ENCODE measurements at places on chromosomes 4 and X.

DNA sequence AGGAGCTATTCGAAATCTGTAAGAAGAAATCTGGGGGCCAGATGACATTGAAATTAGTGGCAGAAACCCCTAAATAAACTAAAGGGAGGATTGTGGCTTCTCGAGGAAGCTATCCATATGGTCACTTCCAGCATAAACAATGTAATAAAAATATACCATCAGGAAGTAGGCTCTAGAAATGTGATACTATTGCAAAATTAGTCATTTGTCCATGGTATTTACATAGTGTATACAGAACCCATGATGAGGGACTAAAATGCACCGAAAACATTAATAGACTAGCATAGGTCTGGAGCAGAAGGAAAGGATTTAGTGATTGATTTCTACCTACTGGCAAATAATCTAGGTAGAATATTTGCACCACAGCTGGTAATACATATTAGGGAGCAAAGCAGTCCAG, 1344.0 kb downstream of the FSTL5 start:
- DNase-seq, result no peak

DNA sequence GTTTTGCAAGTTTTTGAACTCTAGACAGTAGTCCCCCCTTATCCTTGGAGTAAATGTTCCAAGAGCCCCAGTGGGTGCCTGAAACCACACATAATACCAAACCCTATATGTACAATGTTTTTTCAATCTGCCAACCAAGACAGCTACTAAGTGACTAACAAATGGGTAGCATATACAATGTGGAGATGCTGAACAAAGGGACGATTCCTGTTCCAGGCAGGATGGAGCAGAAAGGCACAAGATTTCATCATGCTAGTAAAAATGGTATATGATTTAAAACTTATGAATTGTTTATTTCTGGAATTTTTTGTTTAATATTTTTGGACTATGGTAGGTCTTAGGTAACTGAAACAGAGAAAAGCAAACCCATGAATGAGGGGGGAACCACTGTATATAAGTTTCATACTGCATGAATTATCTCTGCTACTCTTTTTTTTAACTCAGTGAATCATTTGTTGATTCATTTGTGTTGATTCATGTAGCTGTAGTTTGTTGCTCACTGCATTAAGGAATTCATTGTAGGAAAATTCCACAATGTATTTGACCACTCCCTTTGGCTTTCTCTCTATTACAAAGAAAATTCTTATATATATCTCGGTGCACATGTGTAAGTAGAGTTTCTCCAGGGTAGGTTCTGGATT, 21.9 kb upstream of the ANXA3 start:
- no peak for DNase-seq

- DNase-seq, result no peak
Observed at GRCh38 chrX:46860557-46860956, 23.7 kb downstream of the RP2 start.

- no peak for DNase-seq
Observed at GRCh38 chr4:20805716-20806115, 105.5 kb downstream of the PACRGL start.

GRCh38 chr4:140807491-140808252, 51.5 kb upstream of the TBC1D9 start:
- no peak for DNase-seq

- no peak for DNase-seq
Observed at GRCh38 chrX:48558271-48558670, 16.0 kb upstream of the RBM3 start.

GRCh38 chrX:119266364-119266995, 30.4 kb downstream of the PGRMC1 start:
- DNase-seq, result peak; percentile 11

GRCh38 chr4:188168726-188169373, 29.6 kb downstream of the TRIML1 start:
- DNase-seq, result no peak

DNA sequence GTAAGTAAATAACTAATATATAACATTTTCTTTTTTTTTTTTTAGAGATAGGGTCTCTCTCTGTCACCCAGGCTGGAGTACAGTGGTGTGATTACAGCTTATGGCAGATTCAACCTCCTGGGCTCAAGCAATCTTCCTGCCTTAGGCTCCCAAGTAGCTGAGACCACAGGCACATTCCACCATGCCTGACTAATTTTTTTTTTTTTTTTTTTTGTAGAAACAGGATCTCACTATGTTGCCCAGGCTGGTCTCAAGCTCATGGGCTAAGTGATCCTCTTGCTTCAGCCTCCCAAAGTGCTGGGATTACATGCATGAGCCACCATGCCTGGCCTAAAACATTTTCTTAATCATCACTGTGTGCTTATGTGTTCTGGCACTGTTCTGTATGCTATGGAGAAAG, 32.8 kb downstream of the MGARP start:
- DNase-seq, result no peak

- no peak for DNase-seq
Observed at GRCh38 chr4:149398993-149399392, 416.6 kb downstream of the IQCM start.

DNA sequence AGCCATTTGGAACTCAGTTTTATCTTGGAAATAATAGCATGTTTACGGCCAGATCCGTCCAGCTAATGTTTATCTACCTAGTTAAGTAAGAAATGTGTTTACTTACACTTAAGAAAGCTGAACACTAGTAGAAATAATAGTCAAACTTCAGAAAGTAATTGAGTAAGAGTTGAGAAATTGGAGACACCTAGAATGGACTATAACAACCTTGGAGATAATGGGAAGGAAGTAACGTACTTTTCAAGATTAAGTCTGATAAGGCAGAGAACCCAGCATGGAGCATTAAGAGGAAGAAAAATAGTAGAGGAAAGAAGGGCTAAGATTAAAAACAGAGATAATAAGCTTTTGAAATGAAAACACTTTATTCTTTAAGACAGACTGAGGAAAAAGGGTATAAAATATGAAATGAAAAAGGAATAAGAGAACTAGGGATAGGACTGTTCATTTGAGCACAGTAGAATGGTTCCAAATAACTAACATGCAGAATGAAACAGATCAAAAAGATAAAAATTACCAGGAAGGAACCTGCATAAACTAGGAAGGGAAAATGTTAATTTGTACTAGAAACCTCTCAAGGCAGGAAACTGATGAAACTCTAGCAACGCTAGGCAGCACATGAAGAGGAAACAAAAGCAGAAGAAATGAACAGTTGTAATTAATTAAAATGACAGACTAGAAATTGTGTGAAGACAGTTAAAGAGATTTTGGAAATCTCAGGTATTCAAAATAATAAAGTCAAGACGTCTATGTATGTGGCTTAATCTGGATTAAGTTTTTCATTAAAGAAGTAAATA, 71.7 kb downstream of the FBXW7 start:
- DNase-seq, result no peak

DNA sequence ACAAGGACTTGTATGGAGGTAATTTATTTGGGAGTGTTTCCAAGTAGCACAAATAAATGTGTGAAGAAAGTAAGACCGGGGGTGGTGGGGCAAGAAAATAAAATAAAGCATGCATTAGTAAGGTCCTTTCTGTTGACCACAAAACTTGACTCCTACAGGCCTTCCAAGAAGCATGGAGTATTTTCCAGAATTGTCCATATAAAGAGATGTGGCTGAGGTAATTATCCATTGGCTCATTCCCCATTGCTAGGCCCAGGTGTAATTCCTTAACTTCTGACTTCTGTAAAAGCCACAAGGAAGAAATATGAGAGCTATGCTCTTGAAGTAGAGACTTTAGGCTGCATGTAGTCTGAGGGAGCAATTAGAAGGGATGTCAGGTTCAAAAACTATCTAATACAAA, 430.5 kb upstream of the PABPC4L start:
- DNase-seq, result no peak

DNA sequence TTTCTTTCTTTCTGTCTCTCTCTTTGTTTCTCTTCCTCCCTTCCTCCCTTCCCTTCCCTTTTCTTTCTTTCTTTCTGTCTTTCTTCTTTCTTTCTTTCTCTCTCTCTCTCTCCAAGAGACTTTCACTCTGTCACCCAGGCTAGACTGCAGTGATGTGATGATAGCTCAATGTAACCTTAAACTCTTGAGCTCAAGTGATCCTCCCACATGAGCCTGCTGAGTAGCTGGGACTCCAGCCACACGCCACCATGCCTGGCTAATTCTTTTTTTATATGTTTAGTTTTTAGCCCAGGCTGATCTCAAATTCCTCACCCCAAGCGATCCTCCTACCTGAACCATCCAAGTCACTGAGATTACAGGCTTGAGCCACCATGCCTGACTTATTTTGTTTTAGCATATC, 64.3 kb upstream of the EMCN start:
- DNase-seq, result no peak

- peak; percentile 11 for DNase-seq
Observed at GRCh38 chr4:54144661-54145171, 44.8 kb downstream of the GSX2 start.

DNA sequence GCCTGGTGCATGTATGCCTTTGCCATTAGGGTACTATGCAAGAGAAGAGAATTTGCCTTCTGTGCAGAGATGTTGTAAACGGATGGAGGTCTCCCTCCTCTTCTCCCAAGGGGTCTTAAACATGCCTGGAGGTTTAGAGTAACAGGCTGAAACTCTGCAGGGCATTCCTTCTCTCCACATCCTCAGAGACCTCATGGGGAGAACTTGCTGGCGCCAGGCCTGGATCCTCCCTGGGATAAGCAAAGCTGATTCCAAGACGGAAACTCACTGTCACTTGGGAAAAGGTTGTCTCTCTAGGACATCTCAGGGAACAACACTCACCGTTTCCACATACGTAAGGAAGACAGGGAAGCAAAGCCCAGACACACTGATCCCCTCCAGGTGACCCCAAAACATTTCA, 76.9 kb upstream of the GPM6B start:
- no peak for DNase-seq

GRCh38 chrX:13131396-13132137, 87.1 kb upstream of the FAM9C start:
- no peak for DNase-seq

GRCh38 chr4:186765138-186765537, 41.5 kb upstream of the FAT1 start:
- DNase-seq, result peak; percentile 82

GRCh38 chrX:96929036-96929435, 45.3 kb downstream of the RPA4 start:
- DNase-seq, result no peak

- no peak for DNase-seq
Observed at GRCh38 chr4:109207061-109207460, 95.4 kb downstream of the COL25A1 start.

- DNase-seq, result no peak
Observed at GRCh38 chrX:136065044-136065671, 79.9 kb downstream of the SLC9A6 start.

DNA sequence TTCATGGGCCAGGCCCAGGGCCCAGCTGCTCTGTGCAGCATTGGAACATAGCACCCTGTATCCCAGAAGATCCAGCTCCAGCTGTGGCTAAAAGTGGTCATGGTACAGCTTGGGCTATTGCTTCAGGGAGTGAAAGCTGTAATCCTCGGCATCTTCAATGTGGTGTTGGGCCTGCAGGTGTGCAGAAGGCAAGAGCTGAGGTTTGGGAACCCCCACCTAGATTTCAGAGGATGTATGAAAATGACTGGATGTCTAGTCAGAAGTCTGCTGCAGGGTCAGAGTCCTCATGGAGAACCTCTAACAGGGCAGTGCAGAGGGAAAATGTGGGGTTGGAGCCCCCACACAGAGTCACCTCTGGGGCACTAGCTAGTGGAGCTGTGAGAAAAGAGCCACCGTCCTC, 341.7 kb downstream of the PPP3CA start:
- no peak for DNase-seq

GRCh38 chr4:41620594-41621256, 82.8 kb downstream of the LIMCH1 start:
- DNase-seq, result no peak

DNA sequence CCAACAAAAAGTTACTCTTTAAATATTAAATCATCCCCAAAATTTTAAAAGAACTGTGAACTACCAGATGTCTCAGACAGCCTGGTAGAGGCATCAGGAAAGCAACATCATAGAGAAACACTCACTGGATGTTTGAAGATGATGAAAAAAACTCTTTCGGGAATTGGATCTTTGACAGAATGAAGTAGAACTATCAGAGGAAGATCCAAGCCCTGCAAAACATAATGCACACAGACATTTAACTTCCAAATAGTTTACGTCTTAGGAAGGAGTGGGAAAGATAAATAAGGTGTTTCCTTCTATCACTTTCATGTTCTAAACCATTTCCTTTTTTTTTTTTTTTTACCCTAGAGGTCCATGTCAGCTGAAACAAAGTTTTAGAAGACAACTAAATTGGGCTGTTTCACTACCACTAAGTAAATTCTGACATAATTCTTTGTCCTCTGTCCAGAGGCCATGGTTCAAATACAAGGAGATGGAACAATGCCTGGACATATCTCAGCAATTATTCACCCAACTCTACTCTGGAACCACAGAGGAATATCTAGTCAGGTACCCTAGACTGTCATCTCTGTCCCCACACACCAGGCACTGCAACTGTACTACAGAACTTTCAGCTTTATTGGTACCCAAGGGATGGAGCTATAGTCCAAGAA, 217.7 kb upstream of the INTU start:
- DNase-seq, result no peak

- DNase-seq, result peak; percentile 47
Observed at GRCh38 chrX:47573341-47574075, 8.7 kb upstream of the TIMP1 start.

DNA sequence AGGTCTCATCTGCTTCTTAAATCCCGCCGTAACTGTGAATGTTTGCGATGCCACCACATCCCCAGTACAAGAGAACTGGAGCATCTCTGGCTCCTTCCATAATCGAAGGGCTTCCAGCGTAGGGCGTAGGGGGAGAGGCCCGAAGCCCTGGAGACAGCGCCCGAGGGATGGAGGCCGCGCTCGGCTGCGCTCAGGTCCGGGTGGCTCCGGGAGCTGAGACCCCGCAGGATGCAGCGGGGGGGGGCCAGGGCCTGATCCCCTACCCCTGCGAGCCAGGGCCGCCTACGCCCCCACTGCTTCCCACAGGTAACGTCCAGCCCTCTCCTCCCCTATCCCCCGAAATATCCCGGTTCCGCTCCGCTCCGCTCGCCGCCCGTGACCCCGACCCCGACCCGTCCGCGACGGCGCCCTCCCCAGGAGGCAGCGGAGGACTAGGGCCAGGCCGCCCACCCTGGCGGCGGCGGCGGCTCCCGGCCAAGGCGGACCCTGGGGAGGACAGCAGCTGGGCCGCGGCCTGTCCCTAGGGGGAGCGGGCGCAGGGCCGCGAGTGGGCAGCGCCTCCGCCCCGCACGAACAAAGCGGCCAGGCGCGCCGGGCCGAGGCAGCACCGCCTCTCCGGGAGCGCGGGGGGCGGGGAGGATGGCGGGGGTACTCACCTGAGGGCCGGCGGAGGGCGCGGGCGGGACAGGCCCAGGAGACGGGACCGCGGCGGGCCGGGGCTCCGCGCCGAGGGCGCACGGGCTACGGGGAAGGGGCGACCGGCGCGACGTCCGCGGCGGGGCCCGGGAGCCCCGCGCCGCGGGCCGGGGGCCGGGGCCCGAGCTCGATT, 723 bp downstream of the WDFY3 start:
- DNase-seq, result peak; percentile 34

GRCh38 chr4:7642741-7643458, 208.2 kb upstream of the PSAPL1 start:
- DNase-seq, result no peak
